ENCODE measurements at places on chromosomes 6 and 20.

DNA sequence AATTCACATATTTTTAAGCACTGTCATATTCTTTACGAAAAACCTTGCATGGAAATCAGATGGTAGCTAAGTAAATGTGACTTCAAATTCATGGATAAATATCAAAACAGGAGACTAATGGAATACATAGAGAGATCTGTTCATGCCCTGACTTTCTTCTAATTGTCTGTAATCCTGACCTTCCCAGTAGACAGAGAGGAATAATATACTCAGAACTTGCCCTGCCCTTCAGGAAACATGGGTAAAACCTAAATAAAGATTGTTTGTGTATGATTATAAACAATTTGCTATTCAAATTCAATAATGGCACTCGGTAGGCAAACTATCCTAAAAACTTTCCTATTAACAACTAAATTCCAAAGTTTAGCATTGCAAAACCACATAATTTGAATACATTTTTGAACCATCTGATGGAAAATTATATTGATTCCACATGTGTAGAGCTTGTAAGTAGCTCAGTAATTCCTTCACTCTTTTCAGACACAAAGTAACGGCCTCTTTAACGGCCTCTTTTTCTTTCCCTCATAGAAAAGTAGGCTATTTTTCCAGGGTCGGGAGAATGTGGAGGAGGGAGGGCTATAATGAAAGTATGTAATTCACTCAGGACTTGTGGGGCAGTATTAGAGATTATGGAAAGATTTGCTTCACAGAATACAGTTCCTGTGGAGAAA, 227.6 kb downstream of the ALDH8A1 start:
- no peak for DNase-seq

GRCh38 chr6:148578489-148578814, 168.4 kb upstream of the UST start:
- DNase-seq, result no peak

DNA sequence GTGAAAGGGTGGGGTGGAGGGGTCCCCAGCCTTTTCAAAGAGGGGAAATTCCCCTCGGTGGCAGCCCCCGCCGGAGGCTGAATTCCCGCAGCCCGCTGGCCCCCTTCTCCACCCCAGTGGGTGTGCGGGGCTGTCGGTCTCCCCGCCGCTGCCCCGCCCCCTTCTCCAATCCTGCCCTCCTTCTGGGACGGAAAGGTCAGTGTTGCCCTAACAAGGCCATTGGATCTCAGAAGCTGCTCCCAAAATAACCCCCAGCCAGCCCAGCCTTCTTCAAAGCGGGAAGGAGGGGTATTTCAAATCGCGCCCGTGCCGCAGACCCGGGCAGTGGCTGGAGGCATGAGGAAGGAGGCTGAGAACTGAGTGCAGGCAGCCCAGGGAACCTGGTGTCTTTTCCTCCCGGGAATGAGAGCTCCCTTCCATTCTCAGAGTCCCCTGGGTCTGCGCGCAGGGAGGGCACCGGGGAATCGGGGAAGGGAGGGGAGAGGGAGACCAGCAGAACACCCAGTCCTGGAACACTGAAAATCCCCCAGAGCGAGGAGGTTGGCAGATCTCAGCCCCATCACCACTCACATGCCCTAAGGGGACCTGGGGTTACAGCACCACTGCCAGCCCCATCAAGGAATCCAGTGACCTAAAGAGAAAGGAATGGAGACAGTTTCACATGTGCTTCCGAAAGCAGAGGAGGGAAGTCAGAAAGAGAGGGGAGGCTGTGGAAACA, at the start of gene JPH2:
Gene JPH2 (minus strand): TSS at position 135 of the 718 bp plus-strand sequence. CDS start 483 bp downstream, outside the sequence.
- no peak for DNase-seq

- DNase-seq, result peak; percentile 32
Observed at GRCh38 chr6:105452924-105453756, 50.3 kb upstream of the PREP start.

GRCh38 chr6:94217836-94218235, 798.5 kb upstream of the EPHA7 start:
- DNase-seq, result no peak

DNA sequence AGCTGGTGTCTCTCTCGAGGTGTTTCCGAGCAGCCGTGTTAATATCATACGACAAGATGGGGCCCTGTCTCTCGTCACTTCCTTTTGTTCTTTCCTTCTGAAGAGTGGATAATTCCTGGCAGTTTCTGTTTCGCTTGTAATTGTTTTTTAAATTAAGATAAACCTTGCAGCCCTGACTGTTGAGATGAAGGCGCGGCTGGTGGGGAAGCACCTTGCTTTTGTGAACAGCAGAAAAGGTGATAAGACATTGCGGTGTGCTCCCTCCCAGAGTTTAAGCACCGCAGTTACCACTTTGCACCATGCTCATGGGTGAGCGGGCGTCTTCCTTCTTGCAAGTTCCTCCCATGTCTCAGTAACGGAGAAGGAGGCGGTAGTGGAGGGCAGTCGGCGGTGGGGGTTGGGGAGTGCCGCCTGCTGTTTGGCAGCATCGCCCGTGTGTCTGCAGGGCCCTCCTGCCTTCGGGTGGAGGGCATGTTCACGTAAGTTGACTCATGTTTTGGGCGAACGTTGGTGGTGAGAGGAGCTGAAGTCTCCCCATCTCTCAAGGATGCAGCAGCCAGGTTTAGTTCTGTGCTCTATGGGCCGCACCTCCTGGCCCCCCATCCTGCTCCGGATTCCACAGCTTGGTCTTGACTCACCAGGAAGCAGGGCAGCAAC, 345.9 kb downstream of the TAF4 start:
- DNase-seq, result peak; percentile 58

- no peak for DNase-seq
Observed at GRCh38 chr6:170437719-170438401, 115.2 kb downstream of the PSMB1 start.

DNA sequence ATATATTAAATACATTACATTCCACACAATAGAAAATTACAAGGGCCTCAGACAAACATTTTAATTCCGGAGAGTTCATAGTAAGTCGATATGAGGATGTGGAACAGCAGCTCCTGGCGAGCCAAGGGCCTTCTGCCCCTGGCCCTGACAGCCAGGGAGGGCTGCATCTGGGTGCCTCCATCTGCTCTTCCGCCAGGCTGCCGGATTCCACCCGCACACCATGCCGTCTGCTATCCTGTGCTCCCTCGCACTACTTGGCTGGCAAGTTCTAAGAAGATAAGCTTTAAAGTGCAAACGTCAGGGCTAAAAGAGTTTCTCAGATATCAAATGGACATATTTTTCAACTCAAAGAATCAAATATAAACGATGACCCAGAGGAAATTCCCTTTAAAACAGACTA, 656.3 kb upstream of the NOX3 start:
- no peak for DNase-seq

DNA sequence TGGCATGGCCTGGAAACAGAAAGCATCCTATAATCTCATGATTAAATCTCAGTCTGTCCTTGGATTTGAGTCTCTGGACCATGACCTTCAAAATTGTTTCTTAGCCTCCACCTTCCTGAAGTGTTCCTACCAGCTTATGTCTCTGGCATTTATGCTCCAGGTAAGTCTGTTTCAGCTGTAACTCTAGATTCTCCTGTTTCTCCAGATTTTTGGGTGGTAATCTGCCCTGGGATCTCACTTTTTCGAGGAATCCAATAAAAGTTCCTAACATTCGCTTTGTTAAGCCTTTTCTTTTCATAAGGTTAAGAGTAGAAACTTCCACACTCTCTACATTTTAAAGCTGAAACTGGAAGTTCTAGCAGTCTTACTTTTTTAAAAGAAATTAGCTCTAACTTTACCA, 318.5 kb downstream of the C6orf118 start:
- DNase-seq, result no peak

DNA sequence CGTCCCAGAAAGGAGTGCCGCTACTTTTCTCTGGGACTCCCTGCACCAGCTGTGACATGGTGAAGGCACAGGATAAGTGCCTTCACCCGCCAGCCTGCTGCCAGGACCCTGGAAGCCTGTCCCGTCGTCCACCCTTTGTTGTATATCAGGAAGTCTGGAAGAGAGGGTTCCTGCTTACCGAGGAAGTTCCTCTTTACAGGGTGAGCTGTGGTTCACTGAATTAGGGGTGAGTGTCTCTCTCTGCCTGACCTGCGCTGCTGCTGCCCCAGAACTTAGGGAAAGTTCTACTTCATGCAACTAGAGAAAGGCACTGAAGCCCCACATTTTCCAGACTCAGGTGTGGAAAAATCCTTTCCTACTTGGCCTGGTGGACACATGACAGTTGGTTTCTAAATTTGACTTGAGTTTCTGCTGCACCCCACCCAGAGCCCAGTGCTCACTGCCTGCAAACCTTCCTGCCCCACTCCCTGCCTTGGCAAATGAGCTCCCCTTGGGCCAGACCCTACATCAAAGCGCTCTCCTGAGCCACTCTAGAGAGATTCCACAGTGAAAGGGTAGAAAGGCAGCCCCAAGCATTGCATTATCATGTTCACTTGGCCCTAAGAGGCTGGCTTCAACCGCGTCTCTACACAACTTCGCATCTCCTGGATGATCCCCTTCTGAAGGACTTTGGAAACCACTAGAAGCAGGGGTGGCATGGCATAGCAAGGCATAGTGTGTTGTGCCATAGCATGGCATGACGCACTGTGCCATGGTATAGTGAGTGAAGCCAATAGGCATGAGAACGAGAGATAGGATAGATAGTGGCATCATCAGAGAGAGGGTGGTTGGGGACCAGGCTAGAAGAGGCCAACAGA, 215.8 kb upstream of the CDYL start:
- DNase-seq, result no peak

DNA sequence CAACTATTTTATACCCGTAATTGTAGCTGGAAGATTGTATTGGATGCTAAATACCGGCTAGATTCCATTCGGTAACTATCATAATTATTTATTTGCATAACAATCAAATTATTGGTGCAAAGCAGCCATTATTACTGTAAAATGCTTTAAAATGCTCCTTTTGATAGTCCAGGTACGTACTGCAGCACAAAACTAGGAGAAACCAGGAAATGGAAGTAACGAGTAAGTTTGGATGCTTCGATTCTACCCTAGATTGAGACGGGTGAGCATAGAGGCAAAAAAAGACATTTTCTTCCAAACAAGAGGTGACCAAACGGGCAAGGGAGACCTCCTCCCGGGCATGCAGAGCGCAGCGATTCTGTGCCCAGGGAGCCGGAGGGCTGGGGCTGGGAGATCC, 469 bp upstream of the XRN2 start:
- no peak for DNase-seq

GRCh38 chr20:49572857-49573256, 4.9 kb upstream of the PTGIS start:
- no peak for DNase-seq

DNA sequence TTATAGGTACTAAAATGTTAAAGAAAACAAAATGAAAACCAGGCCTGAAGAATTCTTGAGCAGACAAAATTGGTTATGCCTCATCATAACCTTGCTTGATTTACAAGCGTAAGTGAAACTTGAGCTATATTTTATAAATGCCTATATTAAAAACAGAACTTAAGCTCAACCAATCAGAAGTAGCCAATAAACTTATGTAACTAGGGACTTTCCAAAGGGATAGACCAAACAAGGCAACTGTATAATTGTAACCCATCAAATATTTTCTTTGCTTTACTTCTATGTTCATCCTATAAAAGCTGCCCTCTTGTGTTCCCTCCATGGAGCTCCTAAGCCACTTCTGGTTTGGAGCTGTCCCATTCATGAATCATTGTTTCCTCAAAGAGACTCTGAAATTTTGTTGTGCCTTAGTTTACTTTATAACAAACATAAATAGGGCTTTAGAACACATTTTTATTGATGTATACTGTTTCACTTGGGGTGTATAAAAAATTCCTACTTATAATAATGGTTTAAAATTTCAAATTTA, 101.6 kb upstream of the CARMIL1 start:
- DNase-seq, result no peak

GRCh38 chr6:123575188-123575587, 61.6 kb downstream of the TRDN start:
- no peak for DNase-seq

All from activated naive CD8-positive, alpha-beta T cell treated with anti-CD3 and anti-CD28 coated beads, Interleukin-2, amount 10 ng/mL, durations not matched to agents 7 days and 5 days (primary cell).